ENCODE measurements at places on chromosomes 11 and 22.

DNA sequence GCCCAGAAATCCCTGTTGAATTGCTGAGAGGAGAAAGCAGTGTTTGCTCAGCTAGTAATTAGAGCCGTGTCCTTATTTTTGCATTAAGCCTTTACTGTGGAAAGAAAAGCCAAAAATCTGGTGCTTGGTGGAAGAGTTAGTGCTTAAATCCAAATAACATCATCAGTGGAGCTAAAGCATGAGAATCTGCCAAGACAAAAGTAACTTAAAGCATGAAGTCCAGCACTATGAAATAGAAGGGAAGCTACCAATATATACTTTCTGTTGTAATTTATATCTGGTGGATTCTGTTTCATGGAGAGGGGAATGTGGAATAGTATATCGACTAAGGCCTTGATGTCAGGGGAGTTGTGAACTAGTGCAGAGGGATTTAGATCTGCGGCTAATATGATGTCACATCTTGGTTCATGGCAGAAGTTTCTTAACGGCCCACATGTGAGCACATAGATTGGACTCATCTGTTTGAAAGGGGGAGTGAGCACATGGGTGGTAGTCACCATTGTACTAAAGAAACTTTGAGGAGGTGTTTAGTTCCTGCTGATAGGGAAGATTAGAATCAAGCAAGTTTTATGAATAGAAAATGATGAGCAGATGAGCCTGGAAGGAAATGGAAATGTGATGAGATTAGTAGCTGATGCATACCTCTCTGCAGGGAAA lies 224.4 kb upstream of the MTNR1B start:
- DNase-seq: no peak

DNA sequence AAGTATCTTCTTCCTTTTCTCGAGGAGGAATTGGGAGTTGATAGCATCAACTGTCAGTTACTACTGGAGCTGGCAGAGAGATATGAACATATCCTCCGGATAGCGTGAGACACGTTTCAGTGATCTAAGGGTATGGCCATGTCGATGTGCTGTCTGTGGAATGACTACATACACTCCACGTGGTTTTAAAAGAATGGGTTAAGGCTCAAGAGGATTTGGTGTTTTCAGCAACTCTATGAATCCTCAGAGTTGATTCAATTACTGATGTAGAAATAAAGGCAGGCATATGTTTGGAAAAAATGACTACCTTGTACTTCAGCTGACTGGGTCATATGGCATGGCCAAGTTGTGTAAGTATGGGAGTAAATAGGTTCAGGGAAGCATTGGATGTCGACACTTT lies 22.9 kb downstream of the MMP13 start:
- DNase-seq: no peak

GRCh38 chr22:44698531-44699421 lies 3.2 kb upstream of the PRR5 start:
- DNase-seq: no peak

GRCh38 chr11:122902951-122903350 lies 20.4 kb downstream of the JHY start:
- no peak for DNase-seq

DNA sequence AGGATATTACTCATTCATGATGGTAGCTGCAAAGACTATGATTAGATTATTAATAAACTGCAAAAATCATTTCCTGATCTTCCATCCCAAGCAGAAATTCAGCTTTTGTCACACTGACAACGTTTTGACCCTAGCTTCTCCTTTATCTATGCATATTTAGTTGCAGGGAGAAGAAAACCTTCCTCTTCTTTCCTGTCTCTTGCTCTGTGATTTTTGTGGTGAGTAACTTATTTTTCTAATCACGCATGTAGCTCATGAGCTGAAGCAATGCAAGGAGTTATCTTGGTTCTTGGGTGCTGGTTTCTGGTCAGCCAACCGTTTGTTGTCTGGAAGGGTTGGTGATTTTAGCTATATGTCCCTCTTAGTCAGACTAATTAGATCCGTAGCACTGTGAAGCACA lies 56.4 kb downstream of the FDX1 start:
- no peak for DNase-seq
